ENCODE measurements at places on chromosomes 7 and 10.

DNA sequence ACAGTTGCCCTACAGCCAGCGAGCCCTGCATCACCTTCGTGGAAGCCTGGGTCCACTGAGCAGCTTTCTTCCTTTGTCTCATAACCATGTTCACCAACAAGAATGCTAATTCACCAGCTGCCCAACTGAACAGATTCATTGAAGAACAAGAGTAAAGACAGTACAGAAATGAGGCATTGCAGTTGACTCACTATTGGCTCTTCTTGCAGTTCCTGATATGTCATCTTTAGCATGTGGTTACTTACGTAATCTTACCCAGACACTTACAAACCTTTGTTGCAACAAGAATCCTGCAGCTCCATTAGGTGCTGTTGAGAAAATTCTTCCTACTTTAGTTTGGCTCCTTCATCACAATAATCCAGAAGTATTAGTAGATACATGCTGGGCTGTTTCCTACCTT is 174.0 kb upstream of the TPK1 start:
- DNase-seq, result no peak
- H3K4me1 ChIP-seq, result no peaks in the 10 kb centered on the region
- H3K4me3 ChIP-seq, result no peak overlapping the region
- H3K27me3 ChIP-seq, result no peaks in the 10 kb centered on the region
- no peak overlapping the region for H3K27ac ChIP-seq

GRCh38 chr7:149774237-149775175 is 1.1 kb upstream of the ZNF467 start:
- H3K27me3 ChIP-seq, result peaks cover 1% of the 10 kb centered on the region
- peak overlapping the region; percentile 79 for H3K4me3 ChIP-seq
- peak overlapping the region; percentile 25 for H3K27ac ChIP-seq
- peak; percentile 36 for DNase-seq
- H3K36me3 ChIP-seq, result no peaks in the 10 kb centered on the region

DNA sequence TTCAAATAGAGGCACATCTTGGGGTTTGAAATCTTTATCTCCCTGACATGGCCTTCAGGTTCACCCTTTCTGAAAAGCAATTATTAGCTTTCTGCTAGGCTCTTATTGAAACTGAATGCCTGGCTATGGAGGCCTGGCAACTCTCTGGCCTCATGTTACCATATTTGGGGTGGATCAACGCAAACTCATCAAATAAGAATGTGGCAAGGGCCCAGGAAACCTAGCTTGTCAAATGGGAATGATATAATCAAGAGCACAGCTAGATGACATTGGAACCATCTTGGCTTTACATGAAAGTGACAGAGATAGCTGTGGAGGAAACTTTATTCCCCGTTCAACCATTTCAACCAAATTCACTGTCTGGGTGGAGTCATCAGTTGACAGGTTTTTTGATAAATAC is 202.8 kb upstream of the SMIM30 start:
- no peak for DNase-seq
- no peak overlapping the region for H3K27ac ChIP-seq
- H3K4me3 ChIP-seq, result no peak overlapping the region
- H3K4me1 ChIP-seq, result no peaks in the 10 kb centered on the region
- H3K27me3 ChIP-seq, result no peaks in the 10 kb centered on the region

DNA sequence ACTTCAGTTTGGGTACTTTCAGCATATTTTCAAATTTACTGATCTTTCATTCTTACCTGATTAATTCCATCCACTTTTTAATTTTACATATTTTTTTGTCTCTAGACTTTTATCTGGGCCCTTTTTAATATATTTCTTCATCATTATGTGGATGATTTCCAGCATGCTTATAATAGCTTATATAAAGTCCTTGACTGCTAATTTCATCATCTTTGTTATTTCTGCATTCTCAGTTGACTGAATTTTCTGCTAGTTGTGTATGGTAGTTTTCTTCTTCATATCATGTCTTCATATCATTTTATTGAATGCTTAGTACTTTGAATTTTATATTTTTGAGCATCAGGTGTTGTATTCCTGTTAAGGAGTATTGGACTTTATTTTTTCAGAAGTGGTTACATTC is 39.6 kb downstream of the STAM start:
- DNase-seq, result no peak
- no peak overlapping the region for H3K27ac ChIP-seq
- no peaks in the 10 kb centered on the region for H3K36me3 ChIP-seq
- H3K27me3 ChIP-seq, result no peaks in the 10 kb centered on the region
- H3K4me1 ChIP-seq, result peaks cover 17% of the 10 kb centered on the region

DNA sequence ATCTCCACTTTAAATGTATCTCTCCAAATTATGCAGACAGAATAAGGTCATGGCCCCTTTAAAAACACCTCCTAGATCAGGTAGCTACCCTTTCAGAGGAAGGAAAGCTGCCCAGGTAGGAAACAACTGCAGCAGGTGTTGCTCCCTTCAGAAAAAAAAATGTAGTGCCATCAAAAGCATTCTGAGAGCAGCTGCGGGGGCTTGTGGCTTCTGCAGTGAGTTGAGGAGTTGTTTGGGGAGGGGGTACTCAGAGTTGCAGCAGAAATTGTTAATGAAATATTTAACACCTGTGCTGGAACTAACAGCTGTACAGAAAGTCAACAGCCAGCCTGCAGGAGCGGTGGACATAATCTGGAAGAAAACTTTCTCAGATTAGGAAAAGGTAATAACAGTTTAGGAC is 24.0 kb downstream of the CDHR3 start:
- H3K36me3 ChIP-seq, result no peaks in the 10 kb centered on the region
- no peak overlapping the region for H3K4me3 ChIP-seq
- peaks cover 19% of the 10 kb centered on the region for H3K4me1 ChIP-seq

- no peaks in the 10 kb centered on the region for H3K36me3 ChIP-seq
- no peak overlapping the region for H3K4me3 ChIP-seq
- no peaks in the 10 kb centered on the region for H3K27me3 ChIP-seq
- no peak for DNase-seq
Measured at GRCh38 chr7:143849785-143850479, 52.0 kb downstream of the TCAF1 start.

- H3K27me3 ChIP-seq, result no peaks in the 10 kb centered on the region
- no peak for DNase-seq
- H3K27ac ChIP-seq, result no peak overlapping the region
- H3K4me3 ChIP-seq, result no peak overlapping the region
- peaks cover 18% of the 10 kb centered on the region for H3K4me1 ChIP-seq
Measured at GRCh38 chr10:73888514-73888913, 14.2 kb upstream of the CAMK2G start.

GRCh38 chr10:129531969-129532660 is 65.1 kb downstream of the MGMT start:
- H3K27ac ChIP-seq, result no peak overlapping the region
- no peaks in the 10 kb centered on the region for H3K36me3 ChIP-seq
- H3K4me3 ChIP-seq, result no peak overlapping the region
- no peaks in the 10 kb centered on the region for H3K27me3 ChIP-seq

DNA sequence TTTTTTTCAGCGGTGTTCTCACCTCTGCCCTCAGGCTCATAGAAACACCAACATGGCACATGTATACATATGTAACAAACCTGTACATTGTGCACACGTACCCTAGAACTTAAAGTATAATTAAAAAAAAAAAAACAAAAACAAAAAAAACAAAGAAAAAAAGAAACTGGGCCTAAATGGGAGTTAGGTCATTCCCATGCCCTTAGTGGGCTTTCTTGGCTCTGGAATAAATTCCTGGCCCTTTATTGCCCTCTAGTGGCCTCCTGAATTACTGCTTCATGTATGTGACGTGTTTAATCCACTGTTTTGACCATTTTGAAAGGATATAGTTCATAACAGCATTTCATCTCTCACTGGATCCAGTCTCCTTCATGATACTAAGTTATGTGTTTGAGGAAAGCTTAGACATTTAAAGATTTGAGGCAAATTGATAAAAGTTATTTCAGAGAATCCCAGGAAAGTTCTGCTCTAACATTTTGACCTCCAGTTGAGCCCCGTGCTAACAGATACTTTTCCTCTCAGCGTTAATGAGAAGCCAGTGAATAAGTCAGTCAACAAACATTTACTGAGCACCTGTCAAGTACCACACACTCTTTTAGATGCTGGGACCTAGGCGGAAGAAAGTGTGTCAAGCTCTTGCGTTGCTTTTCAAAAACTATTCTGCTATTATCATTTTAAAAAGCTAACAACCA is 54.7 kb upstream of the SYPL1 start:
- H3K4me1 ChIP-seq, result no peaks in the 10 kb centered on the region
- no peaks in the 10 kb centered on the region for H3K36me3 ChIP-seq
- peak; percentile 79 for DNase-seq
- no peak overlapping the region for H3K4me3 ChIP-seq
- H3K27me3 ChIP-seq, result no peaks in the 10 kb centered on the region

- DNase-seq, result no peak
- H3K27ac ChIP-seq, result no peak overlapping the region
- no peaks in the 10 kb centered on the region for H3K4me1 ChIP-seq
- H3K4me3 ChIP-seq, result no peak overlapping the region
Measured at GRCh38 chr7:36165059-36165458, 12.0 kb downstream of the EEPD1 start.

GRCh38 chr10:118522791-118523498 is 72.5 kb downstream of the PRLHR start:
- H3K4me3 ChIP-seq, result no peak overlapping the region
- H3K4me1 ChIP-seq, result no peaks in the 10 kb centered on the region
- H3K27ac ChIP-seq, result no peak overlapping the region
- peak; percentile 46 for DNase-seq
- no peaks in the 10 kb centered on the region for H3K27me3 ChIP-seq
- no peaks in the 10 kb centered on the region for H3K36me3 ChIP-seq

DNA sequence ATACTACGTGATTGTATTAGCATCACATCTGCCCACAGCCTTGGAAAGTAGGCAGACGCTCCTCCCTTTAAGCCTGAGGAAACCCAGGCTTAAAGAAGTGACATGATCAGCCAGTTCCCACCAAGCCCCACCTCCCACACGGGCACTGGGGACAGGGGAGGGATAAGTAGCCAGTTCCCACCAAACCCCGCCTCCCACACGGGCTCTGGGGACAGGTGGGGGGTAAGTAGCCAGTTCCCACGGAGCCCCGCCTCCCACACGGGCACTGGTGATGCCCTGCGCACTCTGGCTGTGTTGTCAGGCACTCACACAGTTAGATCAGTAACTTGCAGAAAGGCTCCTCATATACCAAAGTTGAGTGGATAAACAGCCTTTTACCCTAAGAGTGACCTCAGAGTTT is 606.8 kb downstream of the PTPRN2 start:
- H3K4me3 ChIP-seq, result no peak overlapping the region
- no peaks in the 10 kb centered on the region for H3K4me1 ChIP-seq
- H3K36me3 ChIP-seq, result no peaks in the 10 kb centered on the region
- no peaks in the 10 kb centered on the region for H3K27me3 ChIP-seq
- no peak overlapping the region for H3K27ac ChIP-seq

- no peak overlapping the region for H3K27ac ChIP-seq
- no peaks in the 10 kb centered on the region for H3K27me3 ChIP-seq
- H3K4me3 ChIP-seq, result no peak overlapping the region
- H3K36me3 ChIP-seq, result no peaks in the 10 kb centered on the region
- DNase-seq, result no peak
Measured at GRCh38 chr7:155922067-155922816, 110.0 kb upstream of the SHH start.

- peaks cover 16% of the 10 kb centered on the region for H3K4me1 ChIP-seq
- no peak overlapping the region for H3K4me3 ChIP-seq
- peak; percentile 72 for DNase-seq
Measured at GRCh38 chr10:5071411-5072198, 22.6 kb upstream of the AKR1C3 start.

DNA sequence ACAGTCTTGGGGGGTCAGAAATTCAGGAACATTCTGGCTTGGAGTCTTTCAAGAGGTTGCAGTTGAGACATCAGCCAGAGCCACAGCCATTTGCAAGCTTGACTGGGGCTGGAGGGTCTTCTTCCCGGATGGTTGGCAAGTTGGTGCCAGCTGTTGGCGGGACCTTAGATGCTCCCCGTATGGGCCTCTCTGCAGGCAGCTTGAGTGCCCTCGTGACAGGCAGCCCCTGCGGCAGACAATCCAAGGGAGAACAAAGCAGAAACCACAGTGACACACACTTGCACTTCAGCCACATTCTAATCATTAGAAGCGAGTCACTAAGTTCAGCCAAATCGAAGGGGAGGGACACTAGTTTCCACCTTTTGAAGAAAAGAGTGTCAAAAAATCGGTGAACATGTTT is 59.4 kb upstream of the MXI1 start:
- no peak for DNase-seq
- H3K4me1 ChIP-seq, result peaks cover 5% of the 10 kb centered on the region
- no peak overlapping the region for H3K27ac ChIP-seq

GRCh38 chr7:99560834-99561736 is 2.6 kb downstream of the ZNF655 start:
- H3K36me3 ChIP-seq, result peaks cover 41% of the 10 kb centered on the region
- no peak for DNase-seq
- peaks cover 10% of the 10 kb centered on the region for H3K4me1 ChIP-seq
- no peak overlapping the region for H3K27ac ChIP-seq
- no peak overlapping the region for H3K4me3 ChIP-seq

- DNase-seq, result no peak
- no peaks in the 10 kb centered on the region for H3K36me3 ChIP-seq
- H3K4me1 ChIP-seq, result no peaks in the 10 kb centered on the region
- H3K27ac ChIP-seq, result no peak overlapping the region
Measured at GRCh38 chr7:7883394-7883793, 85.2 kb upstream of the GLCCI1 start.

DNA sequence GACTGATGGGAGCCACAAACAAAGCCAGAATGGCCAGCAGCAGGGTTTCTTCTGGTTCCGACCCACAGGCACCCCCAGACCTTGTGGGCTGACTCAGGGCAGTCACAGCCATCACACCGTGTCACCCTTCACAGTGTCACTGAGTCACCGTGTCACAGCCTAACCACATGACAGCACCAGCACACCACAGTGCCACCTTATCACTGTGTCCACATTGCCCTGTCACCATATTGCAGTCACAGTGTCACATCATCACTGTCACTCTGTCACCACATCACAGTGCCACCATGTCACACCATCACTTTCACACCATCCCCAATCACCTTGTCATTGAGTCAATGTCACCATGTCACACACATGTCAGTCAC is 77.0 kb downstream of the OAT start:
- H3K27ac ChIP-seq, result no peak overlapping the region
- H3K27me3 ChIP-seq, result peaks cover 4% of the 10 kb centered on the region
- H3K4me1 ChIP-seq, result no peaks in the 10 kb centered on the region
- no peaks in the 10 kb centered on the region for H3K36me3 ChIP-seq

- H3K27ac ChIP-seq, result no peak overlapping the region
- no peaks in the 10 kb centered on the region for H3K36me3 ChIP-seq
- no peaks in the 10 kb centered on the region for H3K4me1 ChIP-seq
- H3K27me3 ChIP-seq, result no peaks in the 10 kb centered on the region
- no peak overlapping the region for H3K4me3 ChIP-seq
Measured at GRCh38 chr7:125375942-125376341, 446.3 kb upstream of the POT1 start.

DNA sequence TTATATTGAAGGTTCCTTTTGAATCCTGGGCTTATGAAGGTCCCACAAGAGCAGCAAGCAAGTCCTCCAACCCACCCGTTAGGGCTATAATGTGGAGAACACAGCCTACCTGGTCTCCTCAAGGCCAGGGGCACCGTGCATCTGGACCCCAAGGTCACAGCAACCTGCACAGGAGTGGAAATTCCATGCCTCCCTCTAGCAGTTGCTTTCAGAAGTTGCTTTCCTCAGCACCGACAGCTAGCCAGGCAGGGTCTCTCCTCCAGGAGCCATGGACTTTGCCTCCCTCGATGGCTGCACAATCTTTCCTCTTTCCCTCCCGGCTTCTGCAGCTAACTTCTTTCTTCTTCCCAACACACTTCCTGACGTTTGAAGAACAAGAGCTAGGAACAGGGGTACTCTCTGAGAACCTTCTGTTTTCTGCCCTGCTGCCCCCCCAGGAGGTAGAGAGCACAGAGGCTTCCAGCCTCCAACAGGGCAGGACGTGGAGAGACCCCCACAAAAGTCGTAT is 149.8 kb downstream of the PTPN20 start:
- no peaks in the 10 kb centered on the region for H3K27me3 ChIP-seq
- H3K36me3 ChIP-seq, result no peaks in the 10 kb centered on the region
- H3K4me3 ChIP-seq, result no peak overlapping the region
- H3K27ac ChIP-seq, result no peak overlapping the region

Data from cardiac muscle cell (in vitro differentiated cells and primary cell).